Endothelial cell (in vitro differentiated cells): ENCODE measurements at places on chromosomes 1 and 21. TPM values are rescaled to one million over a fixed set of nuclear protein-coding genes. Genes with fewer than 3 reads are reported as not detected.

OVAAL gene
- not detected for total RNA-seq

DNA sequence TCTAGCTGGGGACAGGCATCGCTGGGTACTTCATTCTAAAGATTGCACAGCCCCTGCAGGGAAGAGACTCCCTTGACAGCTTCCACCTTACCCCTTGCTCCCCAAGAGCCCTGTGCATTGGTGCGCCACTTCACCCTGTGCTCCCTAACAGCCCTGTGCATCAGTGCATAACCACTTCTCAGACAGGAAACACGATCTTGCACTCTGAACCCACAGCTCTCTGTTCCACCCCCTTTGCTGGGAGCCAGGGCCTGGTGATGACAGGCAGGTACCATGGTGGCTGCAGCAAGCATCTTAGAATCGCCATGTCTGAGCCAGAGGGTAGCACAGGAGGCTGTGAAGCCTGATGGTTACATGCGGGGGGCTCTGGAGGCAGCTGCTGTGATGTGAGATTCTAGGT lies 5.0 kb downstream of the ALPL start:
- H3K36me3 ChIP-seq, result no peaks in the 10 kb centered on the region
- no peak overlapping the region for H3K27ac ChIP-seq
- peaks cover 13% of the 10 kb centered on the region for H3K27me3 ChIP-seq
- no peak for DNase-seq

DNA sequence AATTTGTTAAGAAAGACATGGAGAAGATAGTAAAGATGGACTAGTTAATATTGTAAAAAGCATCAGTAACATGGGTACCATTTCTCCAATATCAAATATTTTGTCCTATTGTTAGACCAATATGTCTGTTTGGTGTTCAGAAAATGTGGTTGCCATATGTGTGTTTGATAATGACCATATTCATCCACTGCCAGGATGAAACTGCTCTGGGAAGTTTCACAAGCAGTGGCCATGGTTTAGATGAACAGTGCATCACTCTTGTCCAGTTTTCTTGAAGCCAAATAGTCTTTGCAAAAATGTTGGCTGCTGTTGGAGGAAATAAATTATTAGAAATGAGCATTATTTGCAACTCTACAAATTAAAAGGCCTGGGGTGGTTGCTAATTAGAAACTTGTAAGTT lies 333.8 kb downstream of the NUF2 start:
- H3K4me3 ChIP-seq, result no peak overlapping the region
- no peaks in the 10 kb centered on the region for H3K4me1 ChIP-seq
- H3K36me3 ChIP-seq, result no peaks in the 10 kb centered on the region
- no peak overlapping the region for H3K27ac ChIP-seq
- no peaks in the 10 kb centered on the region for H3K27me3 ChIP-seq

DNA sequence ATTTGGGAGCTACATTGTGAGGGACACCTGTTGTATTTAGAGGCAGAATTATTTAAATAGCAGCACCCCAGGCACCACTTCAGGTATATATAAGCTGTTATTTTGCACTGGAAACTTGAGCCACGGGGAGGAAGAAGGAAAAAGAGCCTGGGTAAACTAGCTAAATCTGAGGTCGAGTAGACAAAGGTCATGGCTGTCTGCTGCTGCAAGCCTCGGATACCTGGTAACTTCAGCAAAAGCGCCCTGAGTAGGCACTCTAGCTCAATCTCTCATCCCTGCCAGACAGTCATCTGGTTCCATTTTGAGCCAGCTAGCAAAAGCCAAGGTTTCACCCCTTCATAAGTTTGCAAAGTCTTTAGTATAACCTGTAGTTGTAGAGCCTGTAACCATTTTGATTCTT lies 101.9 kb upstream of the ZNF644 start:
- H3K27ac ChIP-seq, result no peak overlapping the region
- no peaks in the 10 kb centered on the region for H3K36me3 ChIP-seq
- H3K4me3 ChIP-seq, result no peak overlapping the region

- H3K4me1 ChIP-seq, result no peaks in the 10 kb centered on the region
- H3K4me3 ChIP-seq, result no peak overlapping the region
- no peak overlapping the region for H3K27ac ChIP-seq
- H3K27me3 ChIP-seq, result no peaks in the 10 kb centered on the region
- DNase-seq, result no peak
Measured at GRCh38 chr1:13899856-13900255, 199.9 kb downstream of the PRDM2 start.

DNA sequence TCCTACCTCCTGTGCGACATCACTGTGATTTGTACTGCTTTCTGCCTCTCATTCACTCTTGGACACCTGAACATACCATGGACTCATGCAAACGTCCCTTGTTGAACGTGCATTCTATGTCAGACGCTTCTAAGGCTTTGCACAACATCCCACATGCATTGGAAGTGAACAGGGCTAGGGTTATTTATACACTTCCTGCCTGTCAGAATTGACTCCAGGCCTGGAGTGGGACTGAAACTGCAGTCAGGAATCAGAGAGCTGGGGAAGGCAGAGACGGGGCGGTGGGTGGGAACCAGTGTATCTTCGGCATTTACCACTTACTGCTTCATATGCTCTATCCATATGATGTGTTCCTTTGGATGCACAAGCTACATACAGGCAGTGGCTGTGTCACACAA lies 81.4 kb upstream of the GALNT2 start:
- H3K36me3 ChIP-seq, result no peaks in the 10 kb centered on the region
- peaks cover 1% of the 10 kb centered on the region for H3K27me3 ChIP-seq
- H3K27ac ChIP-seq, result no peak overlapping the region
- H3K4me3 ChIP-seq, result no peak overlapping the region

TSPEAR gene
- not detected for total RNA-seq

- peaks cover 9% of the 10 kb centered on the region for H3K36me3 ChIP-seq
- peak overlapping the region; percentile 84 for H3K27ac ChIP-seq
- peaks cover 3% of the 10 kb centered on the region for H3K27me3 ChIP-seq
- H3K4me1 ChIP-seq, result peaks cover 41% of the 10 kb centered on the region
- peak overlapping the region; percentile 10 for H3K4me3 ChIP-seq
Measured at GRCh38 chr21:31363720-31364119, 19.7 kb upstream of the TIAM1 start.

CXADR gene
- 19.4 TPM for total RNA-seq
